Putamen (tissue), 1 donor: ENCODE measurements at places on chromosomes 3 and 15.

DNA sequence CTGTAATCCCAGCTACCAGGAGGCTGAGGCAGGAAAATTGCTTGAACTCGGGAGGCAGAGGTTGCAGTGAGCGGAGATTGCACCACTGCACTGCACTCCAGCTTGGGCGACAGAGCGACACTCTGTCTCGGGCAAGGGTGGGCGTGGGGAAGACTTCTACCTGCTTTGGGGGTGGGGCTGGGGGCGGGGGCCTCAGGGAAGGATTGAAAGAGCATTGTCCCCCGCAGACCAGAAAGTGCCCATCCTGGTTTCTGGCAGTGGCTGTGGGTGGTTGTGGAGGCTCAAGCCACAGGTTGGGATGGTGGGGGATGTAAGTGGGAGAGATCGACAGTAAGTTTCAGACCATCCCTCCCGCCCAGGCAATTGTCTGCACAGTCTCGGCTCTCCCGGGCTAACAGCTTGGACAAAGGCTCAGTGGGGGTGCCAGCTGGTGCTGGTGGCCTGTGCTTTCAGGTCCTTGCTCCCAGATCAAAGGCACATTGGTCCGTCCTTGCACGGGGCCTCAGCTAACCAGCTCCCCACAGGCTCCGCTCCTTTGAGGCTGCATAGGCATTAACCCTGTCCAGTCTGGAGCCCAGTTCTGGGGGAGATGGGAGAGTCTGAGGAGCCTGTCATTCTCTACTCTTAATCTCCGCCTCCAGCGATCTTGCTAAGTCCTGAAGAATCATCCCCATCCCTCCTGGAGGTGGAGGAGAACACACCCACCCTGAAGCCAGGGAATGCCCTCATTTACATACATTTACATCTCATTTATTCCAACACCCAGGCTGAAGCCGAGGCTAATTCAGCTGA lies 8.6 kb downstream of the SCN5A start:
- no peak for DNase-seq

DNA sequence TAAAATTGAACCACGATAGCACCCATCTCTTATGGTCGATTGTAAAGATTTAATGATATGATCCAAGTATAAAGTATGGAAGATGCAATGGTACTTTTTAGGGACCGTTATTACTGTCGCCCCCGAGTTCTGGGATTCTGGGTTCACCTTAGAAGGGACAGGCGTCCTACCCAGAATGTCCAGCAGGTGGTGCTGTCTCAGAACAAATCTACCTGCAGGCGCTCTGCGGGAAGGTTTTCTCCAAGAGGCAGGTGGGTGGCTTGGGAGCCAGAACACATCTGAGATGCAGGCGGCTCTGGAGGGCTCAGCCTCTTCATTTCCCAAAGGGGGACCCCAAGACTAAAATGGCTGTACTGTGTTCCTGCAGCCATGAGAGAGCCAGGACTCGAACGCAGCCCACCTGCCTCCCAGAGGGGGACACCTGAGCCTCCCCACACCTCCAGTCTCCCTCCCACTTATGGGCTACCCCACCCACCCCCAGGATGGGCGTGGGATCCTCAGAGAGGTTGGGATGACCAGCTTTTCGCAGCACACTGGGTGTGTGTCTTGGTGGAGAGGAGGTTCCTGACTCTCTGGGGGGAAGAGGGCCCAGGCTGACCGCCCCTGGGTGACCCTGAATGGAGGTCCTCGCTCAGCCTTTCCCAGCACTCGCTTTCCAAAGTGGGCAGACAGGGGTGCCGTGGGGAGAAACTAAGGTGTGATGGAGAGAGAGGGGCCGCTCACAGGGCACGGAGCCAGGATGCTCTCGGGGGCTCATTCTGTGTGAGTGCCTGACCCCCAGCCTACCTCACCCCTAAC lies 28.1 kb upstream of the CORO2B start:
- peak; percentile 62 for DNase-seq

DNA sequence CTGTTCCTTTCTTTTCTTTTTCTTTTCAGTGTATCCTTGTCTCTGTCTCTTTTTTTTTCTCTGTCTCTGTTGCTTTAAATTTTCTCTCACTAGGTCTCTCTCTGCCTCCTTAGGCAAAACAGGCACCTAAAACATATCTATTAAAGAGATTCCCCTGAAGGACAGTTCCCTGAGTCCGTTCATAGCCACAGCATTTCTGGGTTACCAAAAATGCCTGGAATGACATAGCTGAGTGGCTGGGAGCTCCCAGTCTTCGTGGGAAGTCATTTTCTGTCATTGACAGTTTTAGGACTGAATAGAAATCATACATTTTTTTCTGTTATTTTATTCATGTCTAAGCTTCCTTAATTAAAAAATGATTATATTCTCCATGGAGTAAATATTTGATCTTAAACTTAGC lies 323.8 kb upstream of the AZI2 start:
- no peak for DNase-seq

- DNase-seq: no peak
These were observed 988 bp upstream of the RNF168 start for GRCh38 chr3:196504556-196504955.

DNA sequence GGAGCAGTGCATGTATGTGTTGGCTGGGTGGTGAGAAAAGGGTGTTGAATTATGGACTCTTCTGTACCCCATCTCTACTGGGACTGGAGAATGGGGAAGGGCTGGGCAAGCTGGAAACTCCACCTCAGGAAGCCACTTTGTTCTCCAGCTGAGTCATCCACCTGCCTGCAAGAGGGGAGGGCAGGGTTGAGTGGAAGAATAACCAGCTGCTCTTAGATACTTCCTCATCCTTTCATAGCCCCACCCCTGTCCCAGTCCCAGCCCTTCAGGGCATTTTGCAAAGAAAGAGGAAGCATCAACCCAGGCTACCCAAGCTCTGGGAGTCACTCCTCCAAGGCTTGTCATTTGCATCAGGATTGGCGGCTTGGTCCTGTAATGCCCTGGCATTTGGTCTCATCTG lies 33.1 kb downstream of the RAB11A start:
- DNase-seq: peak; percentile 20

DNA sequence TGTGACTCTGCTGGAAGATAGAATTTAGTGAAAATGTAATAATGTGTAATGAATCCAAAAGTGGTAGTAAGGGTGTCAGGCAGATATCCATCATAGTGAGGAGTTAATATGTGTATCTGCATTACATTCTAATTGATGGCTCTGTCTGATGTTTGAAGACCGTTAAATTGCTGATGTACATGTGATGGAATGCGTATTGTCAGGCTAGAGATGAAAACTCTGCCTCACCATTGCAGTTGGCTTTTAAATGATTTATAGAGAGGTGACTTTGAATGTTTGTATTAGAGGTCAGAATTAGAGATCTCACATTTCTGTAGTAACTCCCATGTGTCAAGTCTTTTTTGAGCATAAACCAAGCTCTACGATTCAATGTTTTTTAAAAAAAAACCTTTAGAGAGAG lies 234.6 kb downstream of the NAALADL2 start:
- DNase-seq: no peak

DNA sequence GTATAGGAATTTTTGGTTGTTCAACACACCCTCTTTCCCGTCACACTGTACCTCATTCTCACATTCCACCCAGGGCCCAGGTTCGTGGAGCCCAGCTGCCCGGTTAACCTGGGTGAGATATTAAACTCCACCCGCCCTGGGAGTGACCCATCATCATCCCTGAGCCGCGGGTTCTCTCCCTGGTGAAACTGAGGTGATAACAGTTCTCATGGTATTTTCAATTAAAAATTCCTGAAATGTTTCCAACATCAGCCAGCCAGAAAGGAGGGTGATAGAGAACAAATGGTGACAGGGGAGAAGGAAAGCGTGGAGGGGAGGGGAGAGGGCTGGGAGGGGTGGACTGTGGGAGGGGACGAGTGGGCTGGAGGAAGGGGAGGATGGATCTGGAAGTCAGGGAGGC lies 148.8 kb downstream of the ALDH1A2 start:
- DNase-seq: no peak

DNA sequence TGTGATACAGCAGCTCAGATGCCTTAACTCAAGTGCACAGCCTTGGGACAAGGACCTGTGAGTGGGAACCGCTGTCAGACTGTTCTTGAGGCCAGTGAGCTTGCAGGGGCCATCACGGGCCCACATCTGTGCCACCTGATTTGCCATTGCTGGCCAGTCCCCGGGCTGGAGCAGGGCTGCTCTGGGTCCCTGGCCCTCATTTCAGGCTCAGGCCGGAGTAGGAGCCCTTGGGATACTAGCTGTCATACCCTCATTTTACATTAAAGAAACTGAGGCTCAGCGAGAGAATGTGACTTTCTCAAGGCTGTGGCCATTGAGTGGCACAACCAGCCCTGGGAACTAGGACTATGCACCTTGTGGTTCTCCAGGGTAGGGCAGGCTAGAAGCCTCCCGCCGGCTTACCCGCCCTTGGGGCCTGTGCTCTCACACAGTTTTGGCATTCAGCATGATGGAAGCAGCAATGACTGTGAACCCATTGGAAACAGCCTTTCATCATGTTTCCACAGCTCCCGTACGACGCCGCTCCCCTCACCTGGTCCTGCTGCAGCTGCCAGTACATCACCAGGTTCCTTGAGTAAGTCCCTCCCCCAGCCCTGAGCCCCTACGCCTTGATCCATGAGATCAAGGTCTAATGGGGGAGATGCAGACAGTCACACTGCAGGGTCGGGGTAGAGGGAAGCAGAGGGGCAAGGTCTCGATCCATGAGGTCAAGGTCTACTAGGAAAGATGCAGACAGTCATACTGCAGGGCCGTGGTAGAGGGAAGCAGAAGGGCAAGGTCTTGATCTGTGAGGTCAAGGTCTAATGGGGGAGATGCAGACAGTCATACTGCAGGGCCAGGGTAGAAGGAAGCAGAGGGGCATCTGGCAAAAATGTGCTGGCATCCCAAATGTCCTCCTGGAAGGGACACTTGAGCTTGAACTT lies 42.2 kb downstream of the GOLGA6L10 start:
- no peak for DNase-seq

DNA sequence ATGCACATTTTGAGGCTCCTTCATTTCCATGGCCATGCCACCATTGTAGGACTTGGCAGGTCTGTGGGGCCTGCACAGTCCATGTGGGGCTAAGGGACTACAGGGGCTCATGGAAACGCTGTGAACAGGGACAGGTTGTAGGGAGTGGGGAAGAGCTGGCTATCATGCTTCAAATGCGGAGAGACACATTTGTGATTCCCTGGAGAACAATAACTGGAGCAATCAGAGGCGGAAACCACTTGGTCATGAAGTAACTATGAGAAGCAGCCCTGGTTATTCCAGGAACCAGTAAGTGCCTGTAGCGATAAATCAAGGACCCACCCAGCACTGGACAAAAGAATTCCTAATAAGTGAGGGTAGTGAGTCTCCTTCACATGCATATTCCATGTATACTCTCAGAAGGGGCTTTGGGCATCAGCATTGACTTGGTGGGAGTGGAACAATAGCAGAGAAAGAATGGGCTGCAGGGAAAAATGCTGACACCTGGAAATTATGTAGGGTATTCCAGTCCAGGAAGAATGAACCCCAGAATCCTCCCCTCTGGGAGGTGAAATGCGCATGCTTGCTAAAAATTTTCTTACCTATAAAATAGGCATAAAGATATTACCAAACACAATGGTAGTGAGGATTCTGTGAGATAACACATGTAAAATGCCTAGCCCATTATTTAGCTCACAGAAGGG lies 251.4 kb upstream of the ROPN1 start:
- DNase-seq: no peak

DNA sequence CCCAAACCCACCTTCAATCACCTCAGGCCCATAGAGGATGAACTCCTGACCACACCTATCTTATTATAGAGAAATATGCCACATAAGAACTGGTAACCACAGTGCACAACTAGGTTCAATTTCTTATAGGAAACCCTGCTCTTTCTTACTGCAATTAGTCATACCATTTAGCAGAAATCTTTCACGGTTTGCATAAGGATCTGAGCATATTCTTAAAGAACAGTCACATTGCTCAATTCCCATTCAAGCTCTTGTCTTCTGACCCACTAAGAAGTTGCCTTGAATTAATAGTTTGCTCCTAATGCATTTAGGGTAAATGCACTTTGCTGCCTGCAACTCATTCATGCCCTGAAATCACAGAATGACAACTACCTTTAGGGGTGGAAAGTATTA lies 9.2 kb downstream of the ERC2 start:
- DNase-seq: no peak

GRCh38 chr3:112327371-112327951 lies 5.5 kb upstream of the CD200 start:
- peak; percentile 68 for DNase-seq

- DNase-seq: peak; percentile 45
These were observed 717 bp downstream of the PXK start for GRCh38 chr3:58333206-58334012.

GRCh38 chr3:127092776-127093175 lies 100.2 kb upstream of the PRR23E start:
- DNase-seq: no peak

- DNase-seq: no peak
These were observed 67.6 kb downstream of the SFMBT1 start for GRCh38 chr3:52978109-52978754.

DNA sequence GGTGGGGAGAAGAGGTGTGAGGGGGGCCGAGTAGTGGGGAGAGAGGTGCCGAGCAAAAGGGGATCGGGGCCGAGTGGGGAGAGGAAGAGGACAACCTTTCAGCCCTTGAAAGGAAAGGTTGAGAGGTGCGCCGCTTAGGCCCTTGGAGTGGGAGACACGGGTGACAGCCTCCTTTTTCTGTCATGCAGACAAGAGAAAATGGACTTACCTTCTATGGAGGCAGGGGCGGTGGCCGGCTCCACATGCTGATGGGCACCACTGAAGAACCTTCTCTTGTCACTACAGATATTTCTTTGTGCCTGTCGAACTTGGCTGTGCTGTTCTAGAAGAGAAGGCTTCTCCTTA lies 421 bp downstream of the KLHL18 start:
- DNase-seq: no peak

- no peak for DNase-seq
These were observed 43.3 kb downstream of the RBMS3 start for GRCh38 chr3:29324180-29324651.

DNA sequence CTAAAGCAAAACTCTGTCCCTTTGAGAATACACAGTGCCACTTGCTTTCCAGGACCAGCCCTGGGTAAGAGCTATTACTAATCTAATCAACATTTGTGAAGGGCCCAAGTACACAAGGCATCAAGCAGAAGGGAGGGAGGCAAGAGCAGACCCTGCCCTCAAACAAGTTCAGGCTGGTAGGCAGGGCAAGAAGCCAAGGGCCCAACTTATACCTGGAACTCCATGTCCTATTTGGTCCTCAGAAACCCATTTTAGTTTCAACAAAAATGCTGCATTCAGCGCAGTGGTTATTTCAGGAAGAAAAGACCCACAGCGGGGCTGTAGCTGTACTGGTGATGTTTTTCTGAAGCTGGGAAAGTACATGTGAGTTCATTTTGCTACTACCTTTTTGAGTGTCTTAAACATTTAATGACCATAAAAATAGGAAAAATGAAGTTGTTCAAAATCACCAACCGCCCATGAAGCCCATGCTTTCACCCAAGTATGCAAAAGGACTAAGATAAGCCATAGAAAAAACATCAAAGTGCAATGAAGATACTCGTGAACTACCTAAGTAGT lies 2.8 kb downstream of the RPS17 start:
- no peak for DNase-seq
